Right atrium auricular region (tissue), 2 donors: ENCODE measurements at places on chromosomes 16 and 17. TPM values are rescaled to one million over a fixed set of nuclear protein-coding genes. Genes with fewer than 3 reads are reported as not detected.

DNA sequence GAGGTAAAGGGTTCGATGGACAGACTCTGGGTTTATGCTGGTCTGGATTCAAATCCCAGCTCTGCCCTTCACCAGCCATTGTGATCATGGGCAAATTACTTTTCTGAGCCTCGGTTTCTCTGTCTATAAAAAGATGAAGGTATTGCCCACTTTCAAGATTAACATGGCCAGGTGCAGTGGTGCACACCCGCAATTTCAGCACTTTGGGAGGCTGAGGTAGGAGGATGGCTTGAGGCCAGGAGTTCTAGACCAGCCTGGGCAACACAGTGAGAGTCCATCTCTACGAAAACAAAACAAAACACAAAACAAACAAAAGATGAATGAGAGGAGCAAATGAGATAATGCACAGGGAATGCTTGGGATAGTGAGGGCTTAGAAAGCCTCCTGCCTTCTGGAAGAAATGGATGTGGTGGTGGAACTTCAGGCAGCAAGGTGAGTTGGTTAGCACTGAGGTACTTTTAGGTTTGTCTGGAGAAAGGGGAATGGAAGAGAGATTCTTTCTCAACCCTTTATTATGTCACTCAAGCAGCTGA, 8.5 kb downstream of the ADGRG3 start:
- no peak for DNase-seq

- DNase-seq, result no peak
Observed at GRCh38 chr16:77758046-77758445, 30.3 kb upstream of the VAT1L start.

DNA sequence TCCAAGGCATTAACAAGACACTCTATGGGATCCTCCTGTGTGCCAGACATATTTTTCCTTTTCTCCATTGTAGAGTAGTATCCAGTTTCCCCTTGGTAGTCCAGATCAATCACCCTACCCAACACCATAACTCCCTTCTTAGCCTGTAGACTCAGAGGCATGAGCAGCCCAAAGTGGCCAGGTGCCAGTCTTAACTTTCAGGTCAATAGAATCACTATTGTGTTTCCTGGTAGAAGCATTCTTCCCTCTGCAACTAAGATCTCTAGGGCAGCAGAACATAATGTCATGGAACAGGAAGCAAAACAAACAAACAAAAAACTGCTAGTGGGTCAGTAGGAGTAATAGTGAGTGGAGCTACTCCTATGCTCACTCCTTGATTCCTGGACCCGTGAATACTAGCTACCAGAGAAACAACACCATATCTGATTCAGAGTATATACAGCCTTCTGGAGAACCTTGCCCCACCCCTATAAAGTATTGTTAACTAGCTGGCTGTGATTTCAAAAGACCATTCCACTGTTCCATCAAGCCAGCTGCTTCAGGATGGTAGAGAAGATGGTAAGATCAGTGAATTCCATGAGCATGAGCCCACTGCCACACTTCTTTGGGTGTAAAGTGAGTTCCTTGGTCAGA, 11.2 kb upstream of the CLEC19A start:
- no peak for DNase-seq

- no peak for DNase-seq
Observed at GRCh38 chr16:630249-630814, 453 bp upstream of the WFIKKN1 start.

GRCh38 chr17:917941-918740, 61.4 kb downstream of the NXN start:
- no peak for DNase-seq

DNA sequence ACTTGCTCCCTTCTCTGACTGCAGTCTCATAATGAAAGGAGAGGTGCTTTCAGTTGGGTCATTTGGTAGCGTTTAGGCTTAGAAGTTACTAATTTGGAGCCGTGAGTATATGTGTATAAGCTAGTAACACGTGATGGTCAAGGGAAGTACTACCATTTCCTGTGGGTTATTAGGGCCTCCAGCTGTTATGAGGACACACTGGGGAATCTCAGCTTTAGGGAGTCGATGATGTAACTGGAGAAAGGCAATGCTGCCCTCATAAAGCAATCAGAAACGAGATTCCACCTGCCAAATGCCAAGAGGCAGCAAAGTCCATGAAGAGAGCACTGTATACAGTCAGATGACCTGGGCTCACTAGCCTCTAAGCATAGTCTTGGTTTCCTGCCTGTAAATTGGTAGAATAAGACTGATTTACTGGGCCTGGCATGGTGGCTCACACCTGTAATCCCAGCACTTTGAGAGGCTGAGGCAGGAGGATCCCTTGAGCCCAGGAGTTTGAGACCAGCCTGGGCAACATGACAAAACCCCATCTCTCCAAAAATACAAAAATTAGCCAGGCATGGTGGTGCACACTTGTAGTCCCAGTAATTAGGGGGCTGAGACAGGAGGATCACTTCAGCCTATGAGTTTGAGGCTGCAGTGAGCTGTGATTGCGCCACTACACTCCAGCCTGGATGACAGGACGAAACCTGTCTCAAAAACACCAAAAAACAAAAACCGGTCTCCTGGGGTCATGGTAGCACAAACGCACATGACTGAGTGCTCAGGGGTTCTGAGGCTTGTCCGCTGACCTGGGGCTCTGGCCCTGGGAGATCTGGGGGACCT, 53.0 kb downstream of the SF3B3 start:
- no peak for DNase-seq

- no peak for DNase-seq
Observed at GRCh38 chr17:75861927-75862317, 6.8 kb upstream of the WBP2 start.

- DNase-seq, result no peak
Observed at GRCh38 chr17:45663772-45664171, 120.3 kb upstream of the CRHR1 start.

The CWC25 gene
- total RNA-seq, result 9.0 TPM

The PPP1R27 gene
- not detected for total RNA-seq

The FOXL1 gene
- 0.85 TPM for total RNA-seq

The KRT12 gene
- not detected for total RNA-seq
